ENCODE measurements at places on chromosomes 13 and 19. TPM values are rescaled to one million over a fixed set of nuclear protein-coding genes. Genes with fewer than 3 reads are reported as not detected.

GRCh38 chr13:71360041-71360440 lies 507.0 kb downstream of the DACH1 start:
- no peaks in the 10 kb centered on the region for H3K27me3 ChIP-seq
- no peak overlapping the region for H3K27ac ChIP-seq
- DNase-seq: no peak

DNA sequence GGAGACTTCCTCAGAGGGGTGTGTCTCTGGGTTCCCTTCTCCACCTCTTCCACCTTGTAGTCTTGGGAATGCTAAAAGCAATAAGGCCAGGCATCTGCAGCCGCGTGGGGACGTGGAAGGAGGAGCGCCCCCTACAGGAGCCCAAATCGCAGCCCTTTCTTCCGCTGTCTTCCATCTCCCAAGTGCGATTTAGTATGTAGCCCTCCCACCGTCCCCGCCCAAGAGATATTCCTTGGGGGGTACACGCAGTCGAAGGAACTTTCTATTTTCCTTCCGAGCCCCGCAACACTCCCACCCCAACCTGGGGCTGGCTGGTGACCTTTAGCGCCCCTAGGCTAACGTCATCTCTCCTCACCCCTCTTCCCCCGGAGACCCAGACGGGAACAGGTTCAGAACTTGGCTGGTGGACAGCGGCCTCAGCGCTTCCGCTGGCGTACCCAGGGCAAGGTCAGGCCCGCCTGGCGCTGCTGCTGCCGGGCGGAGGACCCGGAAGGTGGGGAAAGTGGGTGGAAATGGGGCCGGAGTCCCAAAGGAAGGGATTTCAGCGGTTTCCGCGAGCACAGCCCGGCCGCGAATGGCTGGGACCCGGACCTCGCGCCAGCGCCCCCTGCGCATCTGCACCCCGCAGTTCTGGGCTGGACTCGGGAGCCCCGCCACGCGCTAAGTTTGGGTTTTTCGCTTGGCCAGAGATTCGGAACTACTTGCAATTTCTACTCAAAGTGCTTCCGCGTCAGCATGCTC lies 2.1 kb upstream of the PCDH8 start:
- peak overlapping the region; percentile 42 for H3K4me3 ChIP-seq
- H3K27ac ChIP-seq: no peak overlapping the region
- DNase-seq: no peak
- peaks cover 3% of the 10 kb centered on the region for H3K4me1 ChIP-seq
- peaks cover 31% of the 10 kb centered on the region for H3K27me3 ChIP-seq
- H3K36me3 ChIP-seq: no peaks in the 10 kb centered on the region

DNA sequence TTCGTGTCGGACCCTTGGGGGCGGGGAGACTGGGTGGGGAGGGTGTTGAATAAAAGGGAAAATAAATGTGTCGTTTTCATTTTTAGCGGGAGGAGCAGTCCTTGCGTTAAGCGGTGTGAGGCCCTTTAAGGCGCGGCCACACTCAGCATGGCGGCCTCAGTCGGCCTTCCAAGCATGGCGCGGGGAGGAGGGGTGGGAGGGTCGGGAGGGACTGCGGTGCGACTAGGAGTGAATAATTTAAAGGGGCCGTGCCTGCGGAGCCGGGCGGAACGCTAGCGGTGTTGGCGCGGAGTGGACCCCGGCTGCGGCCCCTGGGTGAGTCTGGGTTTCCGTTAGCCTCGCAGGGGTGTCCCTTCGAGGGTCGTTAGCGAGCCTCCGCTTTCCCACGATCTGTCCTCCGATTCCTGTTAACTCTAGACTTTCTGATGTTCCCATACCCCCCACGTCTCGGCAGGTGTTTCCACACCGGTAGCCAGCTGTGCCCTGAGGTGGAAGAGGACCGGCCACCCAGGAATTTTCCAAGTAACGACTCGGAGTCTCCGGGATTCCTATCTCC lies 1.5 kb upstream of the PNPLA6 start:
- peak overlapping the region; percentile 91 for H3K27ac ChIP-seq
- no peaks in the 10 kb centered on the region for H3K4me1 ChIP-seq
- peak; percentile 84 for DNase-seq
- peak overlapping the region; percentile 93 for H3K4me3 ChIP-seq
- H3K36me3 ChIP-seq: no peaks in the 10 kb centered on the region
- H3K27me3 ChIP-seq: no peaks in the 10 kb centered on the region

DNA sequence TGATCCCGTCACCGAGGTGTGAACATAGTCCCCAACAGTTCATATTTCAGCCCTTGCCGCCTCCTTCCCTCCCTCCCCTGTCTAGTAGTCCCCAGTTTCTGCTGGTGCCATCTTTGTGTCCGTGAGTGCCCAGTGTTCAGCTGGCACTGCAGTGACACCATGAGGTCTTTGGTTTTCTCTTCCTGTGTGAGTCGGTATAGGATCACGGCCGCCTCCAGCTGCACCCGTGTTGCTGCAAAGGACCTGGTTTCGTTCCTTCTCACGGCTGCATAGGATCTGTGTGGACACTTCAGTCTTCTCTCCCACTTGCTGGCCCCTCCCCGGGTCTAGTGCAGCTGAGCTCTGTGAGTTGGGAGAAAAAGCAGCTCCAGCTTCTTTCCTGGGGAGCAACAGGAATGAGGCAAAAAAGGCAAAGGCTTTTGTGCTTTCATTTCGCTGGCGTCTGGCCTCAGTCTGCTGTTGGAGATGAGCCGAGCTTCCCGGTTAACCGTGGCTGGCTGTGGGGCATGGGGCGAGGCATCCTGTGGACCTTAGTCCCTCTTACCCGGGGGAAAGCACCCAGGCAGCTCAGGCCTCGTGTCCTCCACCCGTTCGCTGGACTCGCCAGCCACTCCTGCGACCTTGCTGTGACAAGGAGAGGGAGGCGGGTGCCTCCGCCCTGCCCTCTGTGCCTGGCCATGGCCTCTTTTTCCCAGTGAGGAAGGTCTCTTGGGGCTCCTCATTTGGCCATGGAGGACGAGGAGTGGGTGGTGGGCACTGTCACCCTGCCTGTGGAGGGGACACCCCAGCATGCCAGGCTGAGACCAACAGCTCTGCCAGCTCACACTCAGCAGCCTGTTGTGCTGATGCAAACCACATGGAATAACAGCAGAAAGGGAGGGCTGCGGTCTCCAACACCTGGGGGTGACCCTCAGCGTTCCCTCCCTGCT lies 196.5 kb downstream of the TEX29 start:
- H3K27me3 ChIP-seq: peaks cover 15% of the 10 kb centered on the region
- H3K27ac ChIP-seq: no peak overlapping the region
- no peaks in the 10 kb centered on the region for H3K36me3 ChIP-seq
- no peaks in the 10 kb centered on the region for H3K4me1 ChIP-seq
- H3K4me3 ChIP-seq: no peak overlapping the region

The SLC7A9 gene
- total RNA-seq: not detected

The ZFP82 gene
- 4.3 TPM for total RNA-seq

DNA sequence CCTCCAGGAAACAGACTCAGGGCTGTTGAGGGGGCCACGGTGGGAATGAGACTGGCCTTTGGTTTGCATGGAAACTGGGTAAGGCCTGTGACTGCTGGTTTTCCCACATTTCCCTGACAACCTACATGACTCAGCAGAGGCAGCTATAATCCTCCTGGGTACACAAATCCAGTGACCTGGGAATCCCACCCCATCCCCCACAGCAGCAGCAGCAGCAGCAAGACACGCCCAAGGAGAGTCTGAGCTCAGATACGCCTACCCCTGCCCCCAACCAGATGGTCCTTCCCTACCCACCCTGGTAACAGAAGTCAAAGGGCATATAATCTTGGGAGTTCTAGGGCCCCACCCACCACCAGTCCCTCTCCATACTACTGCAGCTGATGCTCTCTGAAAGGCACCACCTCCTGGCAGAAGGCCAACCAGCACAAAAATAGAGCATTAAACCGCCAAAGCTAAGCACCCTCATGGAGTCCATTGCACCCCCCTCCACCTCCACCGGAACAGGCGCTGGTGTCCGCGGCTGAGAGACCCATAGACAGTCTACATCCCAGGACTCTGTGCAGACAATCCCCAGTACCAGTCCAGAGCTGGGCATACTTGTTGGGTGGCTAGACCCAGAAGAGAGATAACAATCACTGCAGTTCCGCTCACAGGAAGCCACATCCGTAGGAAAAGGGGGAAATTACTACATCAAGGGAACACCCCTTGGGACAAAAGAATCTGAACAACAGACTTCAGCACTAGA lies 237.2 kb upstream of the SPRY2 start:
- H3K4me1 ChIP-seq: no peaks in the 10 kb centered on the region
- no peaks in the 10 kb centered on the region for H3K36me3 ChIP-seq
- H3K27me3 ChIP-seq: no peaks in the 10 kb centered on the region
- no peak overlapping the region for H3K4me3 ChIP-seq

GRCh38 chr13:72959643-72960042 lies 99.2 kb upstream of the KLF5 start:
- no peaks in the 10 kb centered on the region for H3K36me3 ChIP-seq
- H3K27me3 ChIP-seq: no peaks in the 10 kb centered on the region
- H3K27ac ChIP-seq: peak overlapping the region; percentile 9
- no peak overlapping the region for H3K4me3 ChIP-seq
- H3K4me1 ChIP-seq: peaks cover 3% of the 10 kb centered on the region
- no peak for DNase-seq

The CALR3 gene
- total RNA-seq: 0.91 TPM

DNA sequence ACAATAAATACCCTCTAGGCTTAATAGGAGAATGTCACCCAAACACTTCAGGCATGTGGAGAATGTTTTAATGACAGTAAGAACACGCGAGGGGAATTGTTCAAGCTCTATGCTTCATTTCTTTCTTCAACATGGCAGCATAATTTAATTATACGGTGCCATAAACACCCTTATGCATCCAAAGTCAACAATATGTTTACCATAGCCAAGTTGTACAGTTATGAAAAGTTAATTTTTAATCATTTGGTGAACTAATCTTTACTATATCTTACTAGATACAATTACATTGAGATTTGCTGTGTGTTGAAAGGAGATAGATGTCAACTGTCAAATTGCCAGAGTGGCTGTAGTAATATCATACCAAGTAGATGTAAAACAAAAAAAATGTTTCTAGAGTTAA lies 185.9 kb upstream of the NBEA start:
- no peak overlapping the region for H3K4me3 ChIP-seq
- DNase-seq: no peak
- H3K4me1 ChIP-seq: no peaks in the 10 kb centered on the region
- H3K27ac ChIP-seq: no peak overlapping the region

DNA sequence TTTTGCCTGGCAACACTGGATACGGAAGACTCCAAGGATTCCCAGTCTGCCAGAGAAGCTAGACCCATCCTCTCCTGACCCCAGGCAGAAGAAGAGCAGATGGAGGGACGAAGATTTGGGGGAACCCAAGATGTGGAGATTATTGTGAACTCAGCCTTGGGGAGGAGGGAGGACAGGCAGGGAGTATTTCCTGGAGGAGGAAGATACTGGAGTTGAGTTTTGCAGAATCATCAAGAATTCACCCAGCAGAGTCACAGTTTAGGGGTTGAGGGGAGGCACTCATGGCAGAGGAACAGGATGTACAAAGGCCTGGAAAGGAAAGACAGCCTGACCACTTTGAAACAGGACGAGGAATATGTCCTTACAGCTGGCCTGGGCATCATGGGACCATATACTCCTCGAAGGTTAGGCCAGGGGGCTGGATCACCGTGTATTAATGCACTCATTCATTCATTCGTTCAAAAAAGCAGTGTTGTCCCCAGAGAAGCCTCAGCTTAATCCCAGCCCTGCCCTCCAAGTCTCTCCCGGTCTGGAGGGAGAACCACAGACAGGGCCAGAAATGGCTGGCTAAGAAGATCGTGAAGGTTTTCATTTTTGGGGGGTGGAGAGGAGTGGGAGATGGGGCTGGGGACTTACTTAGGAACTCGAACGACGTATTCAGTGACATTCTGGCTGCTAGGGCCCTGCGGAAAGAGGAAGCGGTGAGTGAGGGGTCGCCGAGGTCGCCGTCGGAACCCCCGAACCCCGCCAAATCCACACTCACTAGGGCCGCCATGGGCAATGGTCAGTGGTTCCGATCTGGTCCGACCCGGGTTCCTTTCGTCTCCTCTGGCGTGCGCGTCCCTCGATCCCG lies 517 bp downstream of the GTF2F1 start:
- peak overlapping the region; percentile 95 for H3K27ac ChIP-seq
- H3K27me3 ChIP-seq: no peaks in the 10 kb centered on the region
- peak overlapping the region; percentile 74 for H3K4me3 ChIP-seq
- DNase-seq: no peak

The TGFBR3L gene
- total RNA-seq: not detected

DNA sequence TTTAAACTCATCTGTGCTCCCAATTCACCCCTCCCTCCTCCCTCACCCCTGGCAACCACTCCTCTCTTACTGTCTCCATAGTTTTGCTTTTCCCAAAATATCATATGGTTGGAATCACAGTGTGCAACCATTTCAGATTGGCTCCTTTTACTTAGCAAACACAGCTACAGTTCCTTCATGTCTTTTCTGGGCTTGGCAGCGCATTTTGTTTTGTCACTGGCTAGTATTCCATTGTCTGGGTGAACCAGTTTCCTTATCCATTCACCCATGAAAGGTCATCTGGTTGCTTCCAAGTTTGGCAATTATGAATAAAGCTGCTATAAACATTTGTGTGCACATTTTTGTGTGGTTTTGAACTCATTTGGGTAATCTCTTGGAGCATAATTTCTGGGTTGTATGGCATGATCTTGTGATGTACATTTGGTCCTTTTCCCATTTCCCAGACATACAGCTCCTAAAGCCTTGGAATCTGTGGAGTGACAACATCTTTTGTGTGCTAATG lies 23.9 kb upstream of the GAS6 start:
- H3K27ac ChIP-seq: no peak overlapping the region
- no peak for DNase-seq
- H3K36me3 ChIP-seq: no peaks in the 10 kb centered on the region
- H3K4me1 ChIP-seq: no peaks in the 10 kb centered on the region

Data from prostate gland (tissue), 2 donors.